Transverse colon (tissue), 4 donors: ENCODE measurements at places on chromosomes 16 and 17. TPM values are rescaled to one million over a fixed set of nuclear protein-coding genes. Genes with fewer than 3 reads are reported as not detected.

DBF4B gene
- total RNA-seq: 1.5 TPM

ENPP7 gene
- not detected for total RNA-seq

RASD1 gene
- total RNA-seq: 74.4 TPM

NPLOC4 gene
- 59.9 TPM for total RNA-seq

SCGB1C2 gene
- not detected for total RNA-seq

C17orf50 gene
- total RNA-seq: not detected

HCRT gene
- not detected for total RNA-seq

RNF227 gene
- not detected for total RNA-seq

MAPT gene
- 2.3 TPM for total RNA-seq

PRAC2 gene
- total RNA-seq: 4.1 TPM

PAM16 gene
- total RNA-seq: 31.0 TPM

SLC22A31 gene
- total RNA-seq: not detected

RUNDC3A gene
- 7.6 TPM for total RNA-seq
